ENCODE measurements at places on chromosomes 6 and 20.
A peak's percentile ranks its signal among the peaks of the same experiment; 100 is the strongest.

DNA sequence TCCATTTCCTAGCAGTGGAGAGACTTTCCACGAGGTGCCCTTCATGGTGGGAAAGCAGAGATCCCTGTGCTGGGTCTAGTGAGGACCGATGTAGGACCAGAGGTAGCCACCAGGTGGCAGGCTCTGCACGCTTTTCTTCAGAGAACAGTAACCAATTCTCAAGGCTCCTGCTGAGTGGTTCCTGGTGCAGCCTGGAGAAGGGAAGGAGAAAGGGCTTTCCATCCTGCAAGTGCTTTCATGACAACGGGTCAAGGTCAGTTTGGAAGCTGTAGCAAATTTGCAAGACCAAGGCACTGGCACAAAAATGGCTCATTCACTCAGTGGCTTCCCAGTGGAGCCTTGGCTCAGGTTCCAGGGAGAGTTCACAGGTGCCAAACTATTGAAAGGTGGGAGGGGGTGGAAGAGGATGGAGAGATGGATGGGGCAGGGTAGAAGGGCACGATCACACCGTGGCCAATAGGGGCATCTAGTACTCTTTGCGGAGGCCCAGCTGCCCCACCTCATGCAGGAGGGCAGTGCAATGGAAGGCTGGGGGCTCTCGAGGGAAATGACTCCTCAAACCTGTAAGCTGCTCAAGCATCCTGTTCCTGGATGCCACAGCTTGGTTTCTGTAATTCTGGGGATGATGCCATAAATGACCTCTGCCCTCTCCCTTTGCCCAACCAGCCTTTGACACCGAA lies 25.5 kb upstream of the KCNK16 start:
- peak; percentile 12 for DNase-seq

GRCh38 chr6:127460465-127460864 lies 1.3 kb upstream of the KIAA0408 start:
- no peak for DNase-seq

GRCh38 chr6:54640911-54641310 lies 205.7 kb upstream of the FAM83B start:
- DNase-seq: no peak

- DNase-seq: no peak
Measured at GRCh38 chr6:166556863-166557322, 29.6 kb downstream of the RAMACL start.

GRCh38 chr6:113306552-113307145 lies 550.5 kb upstream of the MARCKS start:
- no peak for DNase-seq

GRCh38 chr20:35004749-35005462 lies 49.2 kb downstream of the MYH7B start:
- DNase-seq: no peak

DNA sequence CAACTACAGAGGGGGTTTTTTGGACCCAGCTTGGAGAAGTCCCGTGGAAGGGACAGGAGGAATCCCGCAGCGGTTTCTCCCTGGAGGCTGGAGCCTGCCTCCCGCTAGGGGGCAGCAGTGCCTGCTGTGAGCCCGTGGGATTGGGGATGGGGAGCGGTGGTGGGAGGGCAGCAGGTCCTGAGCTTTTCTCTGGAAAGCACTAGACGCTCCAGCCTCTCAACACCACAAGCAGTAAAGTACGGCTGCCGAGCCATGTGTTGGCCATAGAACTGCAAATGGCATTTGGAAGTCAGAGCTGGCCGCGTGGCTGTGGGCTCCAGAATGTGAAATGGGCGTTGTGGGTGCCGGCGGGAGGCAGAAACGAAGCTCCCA lies 47.8 kb downstream of the GMPR start:
- DNase-seq: no peak

DNA sequence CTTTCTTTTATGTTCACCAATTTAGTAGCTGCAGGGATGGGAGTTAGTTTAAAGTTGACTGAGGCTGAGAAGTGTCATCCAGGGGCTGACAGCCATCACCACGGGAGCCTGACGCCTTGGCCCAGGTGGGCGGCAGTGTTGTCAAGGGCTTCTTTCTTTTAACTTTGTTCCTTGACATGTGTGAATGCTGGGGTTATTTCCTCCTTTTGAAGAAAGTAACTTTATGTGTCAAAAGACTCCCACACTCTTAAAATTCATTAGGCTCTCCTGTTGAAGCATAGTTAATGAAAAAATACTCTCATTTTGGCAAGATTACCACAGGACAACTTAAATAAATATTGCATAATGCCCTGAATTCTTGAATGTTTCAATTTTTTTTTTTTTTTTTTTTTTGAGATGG lies 50.0 kb downstream of the SASH1 start:
- no peak for DNase-seq

All from stimulated activated CD4-positive, alpha-beta T cell treated with anti-CD3 and anti-CD28 coated beads, TNF-alpha, amount 100 ng/mL, for 4 hours (primary cell).